ENCODE measurements at places on chromosomes 3 and 15. TPM values are rescaled to one million over a fixed set of nuclear protein-coding genes. Genes with fewer than 3 reads are reported as not detected.

DNA sequence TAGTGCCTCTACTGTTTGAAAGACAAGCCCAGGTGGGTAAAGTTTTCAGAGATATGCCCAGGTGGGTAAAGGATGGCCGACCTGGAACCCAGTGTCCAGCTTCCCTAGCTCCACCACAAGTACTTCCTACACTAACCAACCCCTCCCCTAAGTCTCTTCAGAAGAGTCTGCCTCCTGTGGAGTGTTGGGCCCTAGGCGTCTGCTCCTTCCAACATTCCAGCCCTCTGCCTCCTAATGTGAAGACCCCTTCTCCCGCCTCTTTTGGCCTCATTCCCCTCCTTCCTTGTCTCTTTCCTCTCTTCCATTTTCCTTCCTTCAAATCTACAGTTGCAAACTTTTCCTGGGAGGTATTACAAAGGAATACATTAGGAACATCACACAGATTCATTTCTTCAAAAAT lies 38.6 kb downstream of the CNTN3 start:
- H3K36me3 ChIP-seq = no peaks in the 10 kb centered on the region
- no peak overlapping the region for H3K27ac ChIP-seq
- H3K4me3 ChIP-seq = no peak overlapping the region
- H3K27me3 ChIP-seq = no peaks in the 10 kb centered on the region
- DNase-seq = no peak

GRCh38 chr3:21718161-21718765 lies 32.7 kb downstream of the ZNF385D start:
- no peak overlapping the region for H3K4me3 ChIP-seq
- no peaks in the 10 kb centered on the region for H3K4me1 ChIP-seq
- no peaks in the 10 kb centered on the region for H3K27me3 ChIP-seq
- H3K36me3 ChIP-seq = no peaks in the 10 kb centered on the region
- no peak for DNase-seq

DNA sequence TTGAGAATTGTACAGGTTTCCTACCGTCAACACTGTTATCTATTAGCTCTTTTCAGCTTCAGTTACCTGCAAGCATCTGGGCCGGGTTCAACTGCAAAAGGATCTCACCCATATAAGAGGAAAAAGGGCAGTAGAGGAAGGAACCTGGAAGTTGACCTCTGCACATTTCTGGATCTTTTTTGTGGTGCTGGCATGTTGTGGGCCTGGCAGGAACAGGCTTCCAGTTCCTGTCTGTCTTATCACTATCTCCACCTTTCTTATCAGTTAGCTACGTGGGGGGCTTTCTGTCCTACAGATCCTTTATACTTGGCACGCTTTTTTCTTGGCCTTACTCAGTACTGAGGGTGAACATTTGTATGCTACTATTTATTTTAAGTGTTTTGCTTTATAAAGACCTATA lies 42.2 kb upstream of the TJP1 start:
- H3K27me3 ChIP-seq = peaks cover 36% of the 10 kb centered on the region
- no peaks in the 10 kb centered on the region for H3K36me3 ChIP-seq
- H3K4me3 ChIP-seq = no peak overlapping the region
- no peak for DNase-seq
- H3K4me1 ChIP-seq = no peaks in the 10 kb centered on the region

PRR20G gene
- not detected for total RNA-seq

ZMYND10 gene
- total RNA-seq = 1.0 TPM

GOLGA8T gene
- total RNA-seq = not detected

- H3K4me1 ChIP-seq = peaks cover 76% of the 10 kb centered on the region
- peak overlapping the region; percentile 85 for H3K27ac ChIP-seq
- H3K4me3 ChIP-seq = no peak overlapping the region
- DNase-seq = no peak
Observed at GRCh38 chr3:18655827-18656226, 230.7 kb upstream of the SATB1 start.

- peak overlapping the region; percentile 34 for H3K27ac ChIP-seq
- no peak overlapping the region for H3K4me3 ChIP-seq
- H3K27me3 ChIP-seq = no peaks in the 10 kb centered on the region
- H3K36me3 ChIP-seq = peaks cover 15% of the 10 kb centered on the region
- peaks cover 38% of the 10 kb centered on the region for H3K4me1 ChIP-seq
- DNase-seq = no peak
Observed at GRCh38 chr3:36891701-36892160, 53.1 kb downstream of the TRANK1 start.

DNA sequence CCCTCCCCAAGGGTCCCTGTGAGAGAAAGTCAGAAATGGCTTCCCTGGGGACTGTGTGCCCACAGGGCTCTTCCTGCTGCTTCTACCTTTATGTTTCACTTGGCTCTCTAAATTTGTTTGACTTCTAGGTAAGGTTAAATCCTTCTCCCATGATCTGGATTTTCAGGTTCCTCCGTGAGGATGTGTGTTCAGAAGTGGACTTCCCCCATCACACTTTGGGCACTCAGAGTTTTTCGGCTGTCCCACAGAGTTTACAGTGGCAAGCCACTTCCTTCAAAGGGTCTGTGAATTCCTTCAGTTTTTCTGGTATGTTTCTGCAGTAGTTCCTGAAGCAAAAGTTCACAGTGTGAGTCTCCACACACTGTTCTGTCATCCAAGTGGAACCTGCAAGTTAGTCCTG lies 30.9 kb upstream of the RARB start:
- DNase-seq = no peak
- H3K27me3 ChIP-seq = no peaks in the 10 kb centered on the region
- H3K4me3 ChIP-seq = no peak overlapping the region
- no peaks in the 10 kb centered on the region for H3K36me3 ChIP-seq
- no peaks in the 10 kb centered on the region for H3K4me1 ChIP-seq
- H3K27ac ChIP-seq = no peak overlapping the region

GRCh38 chr15:52362497-52362896 lies 66.9 kb upstream of the MYO5C start:
- DNase-seq = no peak
- H3K36me3 ChIP-seq = peaks cover 9% of the 10 kb centered on the region
- no peaks in the 10 kb centered on the region for H3K27me3 ChIP-seq
- no peak overlapping the region for H3K4me3 ChIP-seq
- H3K4me1 ChIP-seq = no peaks in the 10 kb centered on the region
- no peak overlapping the region for H3K27ac ChIP-seq

GRCh38 chr3:170220871-170221270 lies 1.4 kb upstream of the PRKCI start:
- peaks cover 6% of the 10 kb centered on the region for H3K36me3 ChIP-seq
- H3K4me3 ChIP-seq = peak overlapping the region; percentile 54
- H3K27ac ChIP-seq = no peak overlapping the region
- H3K27me3 ChIP-seq = no peaks in the 10 kb centered on the region
- peak; percentile 12 for DNase-seq
- H3K4me1 ChIP-seq = peaks cover 27% of the 10 kb centered on the region

CNTN6 gene
- total RNA-seq = not detected

- H3K27ac ChIP-seq = no peak overlapping the region
- H3K36me3 ChIP-seq = no peaks in the 10 kb centered on the region
- no peak for DNase-seq
Observed at GRCh38 chr15:94509259-94509658, 277.9 kb downstream of the MCTP2 start.

LRTM1 gene
- total RNA-seq = not detected

SERPINI2 gene
- total RNA-seq = not detected

GRCh38 chr3:79258479-79258878 lies 509.3 kb downstream of the ROBO1 start:
- no peak for DNase-seq
- H3K4me3 ChIP-seq = no peak overlapping the region
- no peaks in the 10 kb centered on the region for H3K27me3 ChIP-seq
- H3K4me1 ChIP-seq = no peaks in the 10 kb centered on the region
- no peaks in the 10 kb centered on the region for H3K36me3 ChIP-seq
- no peak overlapping the region for H3K27ac ChIP-seq

Data from activated CD4-positive, alpha-beta T cell treated with anti-CD3 and anti-CD28 coated beads for 36 hours (primary cell).